ENCODE measurements at places on chromosomes 7 and 10. TPM values are rescaled to one million over a fixed set of nuclear protein-coding genes. Genes with fewer than 3 reads are reported as not detected.

HERC4 gene
- total RNA-seq: 22.8 TPM

SPAM1 gene
- not detected for total RNA-seq

OR6V1 gene
- not detected for total RNA-seq

CCDC172 gene
- not detected for total RNA-seq

CYCS gene
- total RNA-seq: 373 TPM

SLC35G1 gene
- total RNA-seq: 3.3 TPM

GRCh38 chr10:97034301-97034700 is 151.5 kb downstream of the SLIT1 start:
- no peak for DNase-seq

GRCh38 chr7:127768241-127768640 is 116.2 kb downstream of the SND1 start:
- DNase-seq: no peak

- no peak for DNase-seq
Measured at GRCh38 chr7:117014673-117015133, 61.4 kb downstream of the ST7 start.

- no peak for DNase-seq
Measured at GRCh38 chr10:51425431-51425830, 274.0 kb downstream of the CSTF2T start.

DNA sequence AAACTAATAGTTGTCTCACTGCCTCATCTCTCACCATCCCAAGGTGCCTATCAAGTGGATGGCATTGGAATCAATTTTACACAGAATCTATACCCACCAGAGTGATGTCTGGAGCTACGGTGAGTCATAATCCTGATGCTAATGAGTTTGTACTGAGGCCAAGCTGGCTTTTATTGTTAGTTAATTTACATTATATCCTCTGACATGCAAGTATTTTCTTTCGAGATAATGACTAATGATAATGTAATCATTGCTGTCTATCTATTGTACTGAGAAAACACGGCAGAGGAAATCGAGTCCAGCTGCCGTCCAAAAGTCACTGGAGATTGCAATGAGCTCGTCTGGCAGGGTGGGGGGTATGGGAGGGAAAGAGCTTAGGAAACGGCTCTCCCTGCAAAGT is 172.4 kb upstream of the LANCL2 start:
- no peak for DNase-seq

- no peak for DNase-seq
Measured at GRCh38 chr10:113060201-113061053, 110.4 kb downstream of the TCF7L2 start.

DNA sequence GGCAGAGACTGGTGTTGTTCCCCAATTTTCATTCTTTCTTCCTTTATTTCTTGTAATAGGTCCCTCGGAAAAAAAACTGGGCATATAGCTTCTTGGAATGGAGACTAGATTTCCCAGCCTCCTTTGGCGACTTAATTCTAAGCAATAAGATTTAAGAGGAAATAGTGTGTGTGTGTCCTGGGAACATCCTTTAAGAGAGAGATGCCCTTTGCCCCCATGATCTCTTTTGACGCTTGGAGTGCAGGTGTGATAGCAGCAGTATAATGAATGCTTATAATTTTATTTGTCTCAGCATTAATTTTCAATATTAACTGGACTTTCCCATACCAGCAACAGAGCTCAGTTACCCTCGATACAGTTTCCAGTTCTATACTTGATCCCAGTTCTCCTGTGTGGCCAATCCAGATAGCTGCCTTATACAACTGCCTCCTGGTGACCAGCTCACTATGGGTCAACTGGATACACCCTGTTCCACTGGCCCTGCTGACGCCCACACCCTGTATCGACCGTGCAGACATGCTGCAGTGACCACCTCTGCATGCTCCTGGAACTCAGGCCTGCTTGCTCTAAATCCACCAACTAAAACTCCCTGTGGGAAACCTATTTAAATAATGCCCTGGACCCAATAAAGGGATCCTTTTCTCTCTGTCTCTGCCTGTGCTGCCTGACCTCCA is 13.9 kb downstream of the TMEM176A start:
- no peak for DNase-seq

DNA sequence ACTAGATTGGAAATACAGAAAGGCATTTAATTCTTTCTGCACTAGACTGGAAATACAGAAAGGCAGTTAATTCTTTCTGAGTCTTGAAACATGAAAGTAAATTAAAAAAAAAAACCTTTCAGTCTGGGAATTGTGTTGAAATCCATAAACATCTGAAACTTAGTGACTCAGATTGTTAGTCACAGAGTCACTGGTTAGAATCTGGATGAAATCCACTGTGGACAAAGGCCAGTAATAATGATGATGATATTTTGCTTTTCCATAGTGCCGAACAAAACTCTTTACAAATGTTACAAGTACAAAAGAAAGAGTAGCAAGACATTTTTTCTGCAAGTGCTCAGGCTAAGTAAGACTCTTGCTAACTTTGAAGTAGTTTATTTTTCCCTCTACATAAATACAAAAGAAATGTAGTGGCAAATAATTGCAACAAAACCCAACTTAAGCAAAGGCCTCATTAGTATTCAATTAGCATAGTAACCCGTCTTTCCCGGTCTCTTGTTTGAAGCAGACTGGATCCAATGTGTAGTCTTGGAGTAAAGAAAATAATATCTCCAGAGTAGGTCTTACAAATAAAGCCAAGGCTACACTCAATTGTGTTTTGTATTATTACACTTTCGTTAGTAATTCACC is 5.8 kb upstream of the PRTFDC1 start:
- DNase-seq: no peak

GRCh38 chr7:114527589-114527988 is 113.0 kb downstream of the FOXP2 start:
- no peak for DNase-seq

- DNase-seq: no peak
Measured at GRCh38 chr7:83976302-83976701, 218.3 kb downstream of the SEMA3A start.

- DNase-seq: no peak
Measured at GRCh38 chr7:64628192-64628591, 37.7 kb upstream of the ZNF107 start.

DNA sequence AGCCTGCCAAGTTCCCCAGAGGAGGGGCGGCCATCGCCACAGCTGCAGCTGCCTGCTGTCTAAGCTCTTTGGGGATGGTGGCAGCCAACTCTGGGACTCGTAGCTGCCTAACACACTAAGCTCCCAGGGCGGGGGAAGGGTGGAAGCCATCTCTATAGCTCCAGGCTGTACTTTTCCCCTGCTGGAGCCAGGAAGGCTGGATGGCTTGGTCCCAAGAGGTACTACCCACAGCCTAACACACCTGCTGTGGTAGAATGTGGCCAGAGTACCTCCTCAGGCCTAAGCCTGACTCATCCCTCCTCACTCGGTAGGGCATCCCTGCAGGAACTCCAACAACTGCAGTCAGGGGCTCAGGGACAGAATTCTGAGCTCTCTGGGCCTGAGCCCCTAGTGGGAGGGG is 151.7 kb upstream of the TAC1 start:
- DNase-seq: no peak

DNA sequence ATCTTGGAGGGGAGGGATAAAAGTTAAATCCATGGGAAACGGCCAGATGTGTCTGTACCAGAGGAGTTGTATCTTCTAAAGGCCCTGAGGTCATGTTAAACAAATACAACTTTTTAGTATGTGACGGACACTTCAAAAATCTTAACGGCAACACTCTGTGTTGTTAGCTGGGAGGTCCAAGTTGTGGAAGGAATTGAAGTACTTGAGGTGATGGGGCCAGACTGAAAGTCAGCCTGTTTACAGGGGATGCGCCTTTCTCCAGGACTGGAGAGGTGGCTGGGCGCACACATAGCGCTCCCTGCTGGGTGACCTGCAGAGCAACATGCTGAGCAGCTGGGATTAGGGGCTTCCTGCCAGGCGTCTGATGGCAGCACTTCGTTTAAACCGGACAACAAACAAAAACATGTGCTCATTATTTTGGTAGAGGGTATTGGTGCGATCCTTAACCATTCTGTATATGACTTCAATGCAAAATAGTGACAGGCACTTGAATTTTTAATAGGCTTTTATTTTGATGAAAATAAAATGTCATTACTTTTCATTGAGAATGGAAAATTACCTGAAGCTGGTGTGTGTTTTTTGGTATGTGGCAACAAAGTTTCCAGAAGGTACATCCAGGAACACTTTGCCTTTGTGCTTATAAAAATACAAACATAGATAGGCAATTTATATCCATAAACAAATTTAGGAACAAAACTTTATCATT is 198.2 kb downstream of the MLLT10 start:
- peak; percentile 17 for DNase-seq

GRCh38 chr7:131231381-131232220 is 96.1 kb upstream of the MKLN1 start:
- peak; percentile 25 for DNase-seq

- no peak for DNase-seq
Measured at GRCh38 chr10:70493660-70494234, 15.2 kb downstream of the PALD1 start.

GRCh38 chr10:48603421-48604038 is 1.3 kb downstream of the ARHGAP22 start:
- DNase-seq: no peak

GRCh38 chr10:18010050-18010449 is 58.3 kb downstream of the SLC39A12 start:
- DNase-seq: no peak

GRCh38 chr10:17353568-17354300 is 100.7 kb downstream of the ST8SIA6 start:
- DNase-seq: no peak

DNA sequence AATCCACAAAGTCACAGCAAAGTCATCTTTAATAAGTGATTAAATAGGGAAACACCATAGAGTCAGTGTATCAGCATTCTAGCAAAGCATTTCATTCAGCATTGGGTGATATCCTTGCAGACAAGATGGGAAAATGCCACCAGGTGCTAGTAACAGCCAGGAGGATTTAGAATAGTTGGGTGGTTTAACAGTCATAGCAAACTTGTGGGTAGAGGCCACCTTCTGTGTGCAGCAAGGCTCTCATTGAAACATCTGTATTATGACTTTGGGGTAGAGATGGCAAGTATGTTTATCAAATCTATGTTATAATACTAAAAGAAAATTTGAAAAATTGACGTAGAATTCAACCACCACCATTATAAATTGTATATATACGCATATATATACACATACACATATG is 26.4 kb upstream of the ADO start:
- DNase-seq: no peak

GRCh38 chr7:158695726-158696452 is 8.7 kb downstream of the NCAPG2 start:
- peak; percentile 35 for DNase-seq

DNA sequence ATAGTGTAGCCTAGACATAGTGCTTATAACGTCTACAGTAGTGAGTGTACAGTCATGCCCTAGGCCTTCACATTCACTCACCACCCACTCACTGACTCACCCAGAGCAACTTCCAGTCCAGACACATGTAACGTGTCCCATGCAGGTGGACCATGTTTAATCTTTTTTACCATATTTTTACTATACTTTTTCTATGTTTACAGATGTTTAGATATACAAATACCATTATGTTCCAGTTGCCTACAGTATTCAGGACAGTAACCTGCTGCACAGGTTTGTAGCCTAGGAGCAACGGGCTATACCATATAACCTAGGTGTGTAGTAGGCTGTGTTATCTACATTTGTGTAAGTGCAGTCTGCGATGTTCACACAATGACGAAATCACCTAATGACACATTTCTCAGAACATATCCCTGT is 11.0 kb downstream of the MPP7 start:
- peak; percentile 29 for DNase-seq

- no peak for DNase-seq
Measured at GRCh38 chr10:63582690-63583089, 61.5 kb downstream of the REEP3 start.

DNA sequence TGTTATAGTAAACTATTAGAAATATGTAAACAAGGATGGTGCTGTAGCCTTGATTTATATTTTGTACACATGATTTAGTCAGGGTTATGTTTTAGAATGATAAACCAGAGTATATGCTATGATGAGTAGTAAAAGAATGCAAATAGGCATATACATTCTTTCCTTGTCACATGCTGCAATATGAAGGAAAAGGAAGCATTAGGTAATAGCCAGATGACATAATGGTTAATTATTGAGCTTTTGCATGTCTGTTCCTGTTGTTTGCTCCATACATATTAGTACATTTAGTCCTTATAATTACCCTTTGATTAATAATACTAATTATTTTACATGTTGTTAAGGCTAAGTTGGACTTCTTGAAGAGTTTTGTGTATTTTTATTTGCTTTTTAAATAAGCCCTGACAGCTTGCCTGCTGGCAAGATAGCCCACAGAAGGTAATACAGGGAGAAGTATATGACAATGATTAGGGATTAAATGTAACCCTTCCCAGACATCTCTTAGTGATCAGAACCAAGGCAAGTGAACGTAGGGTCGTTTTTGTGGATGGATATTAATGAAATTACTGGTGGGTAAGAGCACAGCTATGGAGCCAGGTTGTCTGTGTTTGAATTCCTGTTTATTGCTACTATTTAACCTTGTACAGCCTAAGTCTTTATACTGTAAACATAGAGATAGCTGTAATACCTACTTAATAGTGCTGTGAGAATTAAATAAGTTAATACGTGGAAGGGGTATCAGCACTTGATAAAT is 68.4 kb downstream of the PHTF2 start:
- no peak for DNase-seq

DNA sequence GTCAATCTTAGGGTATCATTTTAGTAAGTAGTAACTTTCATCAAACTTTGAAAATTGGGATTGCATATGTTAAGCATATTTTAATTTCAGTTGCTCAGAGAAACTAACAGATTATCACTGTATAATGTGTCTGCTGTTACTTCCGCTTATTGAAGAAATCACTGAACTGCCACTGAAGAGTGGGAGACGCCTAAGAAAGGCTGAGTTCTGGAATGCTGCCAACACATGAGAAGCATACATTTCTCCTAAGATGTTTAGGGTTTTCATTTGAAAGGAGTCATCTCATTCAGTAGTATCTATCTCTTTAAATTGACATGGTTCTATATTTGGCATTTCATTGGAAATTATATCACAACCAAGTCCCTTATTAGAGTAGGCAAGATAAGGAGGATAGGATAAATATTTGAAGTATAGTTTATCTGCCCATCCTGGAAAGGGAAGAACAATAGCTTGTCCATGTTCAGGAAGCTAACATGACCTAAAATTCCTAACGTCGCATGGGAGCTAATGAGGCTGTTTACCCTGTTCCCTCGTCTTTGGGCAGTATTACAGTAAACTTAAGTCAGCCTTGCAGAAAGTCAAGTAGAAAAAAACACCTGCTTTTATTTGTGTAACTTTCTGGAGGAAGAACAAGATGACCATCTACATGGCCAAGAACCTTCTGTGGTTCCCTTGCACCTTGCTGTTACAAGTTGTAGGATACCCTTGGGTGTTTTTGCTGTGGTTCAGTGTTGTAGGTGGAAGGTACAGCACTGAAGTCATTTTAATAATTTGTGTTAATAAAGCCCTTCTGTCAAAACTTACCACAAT is 67.3 kb downstream of the NHLRC2 start:
- DNase-seq: no peak

- DNase-seq: no peak
Measured at GRCh38 chr10:21820952-21821351, 182.6 kb downstream of the DNAJC1 start.

GRCh38 chr7:128915271-128915819 is 4.8 kb upstream of the KCP start:
- no peak for DNase-seq
